ENCODE measurements at places on chromosomes 13 and 19.

DNA sequence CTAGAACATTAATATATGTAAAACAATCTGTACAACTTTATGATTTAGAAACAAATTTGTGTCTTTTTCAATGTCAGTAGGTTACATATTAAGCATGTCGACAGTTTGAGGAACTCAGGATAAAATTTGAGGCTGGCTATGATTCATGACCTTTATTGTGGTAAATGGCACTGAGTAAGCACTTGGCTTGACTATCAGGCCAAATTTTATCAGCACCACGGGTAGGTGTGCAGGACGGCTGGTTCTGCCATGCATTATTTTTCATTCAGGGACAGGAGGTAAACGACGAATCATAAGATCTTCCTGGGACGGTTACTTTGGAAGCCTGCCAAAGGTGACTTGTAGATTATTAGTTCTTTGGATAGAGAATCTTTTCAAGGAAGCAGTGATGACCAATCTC lies 19.9 kb upstream of the CYP4F8 start:
- DNase-seq: peak; percentile 36

DNA sequence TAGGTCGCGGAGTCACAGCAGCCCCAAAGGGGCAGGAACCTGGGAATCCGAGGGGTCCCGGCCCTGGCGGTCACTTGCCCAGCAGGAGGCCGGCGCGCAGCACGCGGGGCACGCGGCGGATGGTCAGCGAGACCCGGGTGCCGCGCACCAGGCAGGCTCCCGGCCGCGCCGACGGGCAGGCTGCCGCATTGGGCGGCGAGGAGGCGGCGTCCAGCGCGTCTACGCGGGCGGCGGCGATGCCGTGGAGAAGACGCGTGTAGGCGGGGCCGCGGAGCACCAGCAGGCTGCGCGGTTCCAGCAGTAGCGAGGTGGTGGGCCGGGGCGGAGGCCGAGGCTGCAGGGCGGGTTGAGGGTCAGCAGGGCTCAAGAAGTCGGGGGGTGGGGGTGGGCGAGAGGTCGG lies 607 bp upstream of the SYNE4 start:
- DNase-seq: peak; percentile 58

DNA sequence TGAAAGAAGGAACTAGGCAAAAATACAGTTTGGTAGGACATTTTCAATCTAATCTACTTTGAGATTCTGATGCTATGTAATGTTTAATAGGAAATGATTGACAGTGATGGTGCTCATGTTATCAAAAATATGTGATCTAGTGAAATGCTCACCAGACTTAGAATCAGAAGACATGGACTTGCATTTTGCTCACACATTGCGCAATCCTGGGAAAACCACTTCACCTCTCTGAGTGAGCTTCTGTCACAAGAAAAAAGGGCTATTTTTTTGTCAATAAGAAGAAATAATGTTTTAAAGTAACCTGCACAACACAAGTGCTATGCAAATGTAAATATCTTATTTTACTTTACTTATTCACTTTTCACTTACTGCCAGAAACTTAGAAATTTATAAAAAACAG lies 380.9 kb upstream of the HTR2A start:
- no peak for DNase-seq

- peak; percentile 58 for DNase-seq
Measured at GRCh38 chr19:9205501-9206113, 13.8 kb downstream of the OR7D4 start.

Measured in SW480 (cell line).